ENCODE measurements at places on chromosomes 1 and 21.

GRCh38 chr1:159791461-159791860 lies 10.7 kb downstream of the DUSP23 start:
- no peak for DNase-seq

GRCh38 chr1:113903501-113904292 lies 902 bp downstream of the AP4B1 start:
- DNase-seq: no peak

- no peak for DNase-seq
Measured at GRCh38 chr1:19559641-19560040, 74.3 kb upstream of the CAPZB start.

GRCh38 chr1:232213928-232214327 lies 416.0 kb downstream of the SIPA1L2 start:
- DNase-seq: no peak

DNA sequence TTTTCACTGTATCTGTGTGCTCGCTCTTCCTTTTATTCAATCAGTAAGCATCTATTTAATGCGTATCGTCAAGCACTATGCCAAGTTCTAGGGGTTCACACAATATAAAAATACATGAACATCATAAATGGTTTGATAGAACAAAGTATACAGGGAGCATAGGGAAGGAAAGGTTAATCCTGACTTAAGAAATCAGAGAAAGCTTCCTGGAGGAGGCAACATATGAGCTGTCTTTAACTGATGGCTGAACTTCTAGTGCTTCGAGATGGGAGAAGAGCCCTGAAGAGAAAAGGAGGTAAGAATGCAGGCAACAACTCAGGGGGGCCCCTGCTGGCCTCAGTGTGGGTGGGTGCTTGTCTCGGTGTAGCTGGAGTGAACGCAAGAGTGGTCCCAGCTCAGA lies 63.6 kb upstream of the GALNT2 start:
- no peak for DNase-seq

GRCh38 chr1:99270646-99271045 lies 6.4 kb downstream of the PLPPR4 start:
- no peak for DNase-seq

- no peak for DNase-seq
Measured at GRCh38 chr1:41492341-41492848, 7.9 kb upstream of the EDN2 start.

DNA sequence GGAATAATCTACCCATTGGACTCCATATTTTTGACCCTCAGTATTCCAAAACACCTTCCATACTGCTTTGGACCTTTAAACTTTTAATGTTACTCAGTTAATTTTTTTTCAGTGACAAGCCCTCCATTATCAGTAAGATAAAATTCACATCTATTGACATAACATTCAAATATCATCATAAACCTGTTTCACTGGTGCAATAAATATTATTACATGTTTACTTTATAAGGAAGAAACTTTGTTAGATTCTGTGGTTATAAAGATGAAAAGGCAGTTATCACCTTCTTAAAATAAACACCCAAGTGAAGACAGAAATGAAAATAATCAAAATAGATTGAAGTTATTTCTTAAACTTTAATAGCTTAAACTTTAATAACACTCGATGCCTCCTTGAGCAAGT lies 758.5 kb upstream of the ADGRL2 start:
- no peak for DNase-seq

GRCh38 chr1:57222801-57223200 lies 201.1 kb downstream of the DAB1 start:
- no peak for DNase-seq

DNA sequence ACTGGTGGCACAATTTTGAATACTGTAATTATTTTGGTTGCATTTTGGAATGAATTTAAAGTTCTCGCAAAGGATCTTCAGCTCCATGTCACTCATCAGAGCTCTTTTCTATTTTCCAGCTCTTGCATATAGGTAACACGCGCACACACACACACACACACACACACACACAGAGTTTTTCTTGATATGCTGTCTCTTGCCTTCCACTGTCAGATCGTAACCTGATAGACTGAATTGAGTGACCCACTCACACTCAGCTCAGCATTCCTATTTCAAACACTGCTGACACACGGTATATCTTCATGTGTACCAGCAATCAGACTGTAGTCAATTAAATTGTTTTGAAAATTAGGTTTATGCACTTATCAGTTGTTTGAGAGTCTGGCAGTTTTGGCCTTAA lies 214.1 kb downstream of the PBX1 start:
- DNase-seq: no peak

- no peak for DNase-seq
Measured at GRCh38 chr1:111512132-111512889, 8.9 kb upstream of the ADORA3 start.

GRCh38 chr1:217105437-217105836 lies 382.2 kb upstream of the ESRRG start:
- DNase-seq: no peak

DNA sequence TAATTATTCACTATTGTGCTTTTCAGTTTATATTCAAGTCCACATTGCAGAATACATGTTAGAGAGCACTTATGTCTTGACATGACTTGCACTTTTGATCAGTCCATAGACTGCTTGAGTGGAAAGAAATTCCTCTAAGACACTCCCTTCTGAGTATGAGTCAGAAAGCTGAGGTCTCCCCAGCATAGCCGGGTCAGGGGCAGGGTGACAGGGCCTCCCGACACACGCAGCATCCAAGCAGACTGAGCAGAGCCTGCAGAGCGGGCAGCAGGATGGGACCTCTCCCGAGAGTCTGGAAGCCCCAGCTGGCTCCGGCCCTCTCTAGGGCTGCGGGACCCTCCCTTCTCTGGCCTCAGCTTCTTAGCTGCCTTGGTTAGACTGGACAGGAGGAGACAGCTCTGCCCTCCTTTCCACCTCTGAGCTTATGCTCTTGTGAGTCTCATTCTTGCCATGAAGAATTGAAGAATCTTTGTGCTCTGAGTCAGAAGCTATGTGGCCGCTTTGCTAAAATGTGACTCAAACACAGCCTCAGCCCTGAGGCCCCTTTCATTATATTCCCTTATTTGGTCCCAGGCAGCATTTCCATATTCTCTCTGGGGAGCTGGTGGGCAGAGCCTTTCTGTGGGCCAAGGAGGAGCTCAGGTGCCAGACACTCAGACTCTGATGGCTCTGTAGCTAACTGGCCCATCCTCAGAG lies 11.2 kb upstream of the CAPN2 start:
- DNase-seq: no peak

GRCh38 chr1:239125893-239126292 lies 260.5 kb upstream of the CHRM3 start:
- no peak for DNase-seq

- DNase-seq: no peak
Measured at GRCh38 chr1:204799630-204800029, 71.0 kb upstream of the NFASC start.

DNA sequence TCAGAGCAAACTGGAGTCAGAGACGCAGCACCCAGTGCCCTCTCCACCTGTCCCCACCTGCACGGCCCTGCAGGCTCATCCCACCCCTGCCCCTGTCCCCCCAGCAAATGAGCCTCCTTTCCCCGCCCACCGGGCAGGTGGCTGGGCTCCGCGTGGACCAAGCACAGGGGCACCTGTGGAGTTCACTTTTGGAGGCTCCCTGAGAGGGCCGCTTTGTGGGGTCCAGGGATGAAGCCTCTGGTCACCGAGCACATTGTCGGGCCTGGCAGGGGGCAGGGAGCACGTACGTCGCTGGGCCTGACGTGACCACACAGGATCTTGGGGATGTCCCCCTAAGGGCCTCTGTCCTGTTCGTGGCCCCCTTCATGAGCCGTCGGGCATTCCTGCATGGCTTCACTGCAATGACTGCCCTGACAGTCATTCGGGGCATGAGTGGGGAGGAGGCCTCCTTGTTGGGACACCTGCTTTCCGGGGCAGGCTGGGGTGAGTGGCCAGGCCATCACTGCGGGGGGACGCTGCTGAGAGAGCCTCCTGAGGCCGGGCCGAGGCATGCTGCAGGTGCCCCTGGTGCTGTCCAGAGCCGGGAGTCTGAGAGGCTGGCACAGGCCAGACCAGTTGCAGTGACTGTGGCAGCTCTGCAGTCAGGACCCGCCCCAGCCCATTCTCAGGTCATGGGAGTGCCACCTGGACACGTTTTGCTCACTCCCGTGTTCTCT lies 19.7 kb downstream of the SLX9 start:
- DNase-seq: no peak

GRCh38 chr1:39539252-39539790 lies 37.3 kb downstream of the PABPC4 start:
- peak; percentile 42 for DNase-seq

DNA sequence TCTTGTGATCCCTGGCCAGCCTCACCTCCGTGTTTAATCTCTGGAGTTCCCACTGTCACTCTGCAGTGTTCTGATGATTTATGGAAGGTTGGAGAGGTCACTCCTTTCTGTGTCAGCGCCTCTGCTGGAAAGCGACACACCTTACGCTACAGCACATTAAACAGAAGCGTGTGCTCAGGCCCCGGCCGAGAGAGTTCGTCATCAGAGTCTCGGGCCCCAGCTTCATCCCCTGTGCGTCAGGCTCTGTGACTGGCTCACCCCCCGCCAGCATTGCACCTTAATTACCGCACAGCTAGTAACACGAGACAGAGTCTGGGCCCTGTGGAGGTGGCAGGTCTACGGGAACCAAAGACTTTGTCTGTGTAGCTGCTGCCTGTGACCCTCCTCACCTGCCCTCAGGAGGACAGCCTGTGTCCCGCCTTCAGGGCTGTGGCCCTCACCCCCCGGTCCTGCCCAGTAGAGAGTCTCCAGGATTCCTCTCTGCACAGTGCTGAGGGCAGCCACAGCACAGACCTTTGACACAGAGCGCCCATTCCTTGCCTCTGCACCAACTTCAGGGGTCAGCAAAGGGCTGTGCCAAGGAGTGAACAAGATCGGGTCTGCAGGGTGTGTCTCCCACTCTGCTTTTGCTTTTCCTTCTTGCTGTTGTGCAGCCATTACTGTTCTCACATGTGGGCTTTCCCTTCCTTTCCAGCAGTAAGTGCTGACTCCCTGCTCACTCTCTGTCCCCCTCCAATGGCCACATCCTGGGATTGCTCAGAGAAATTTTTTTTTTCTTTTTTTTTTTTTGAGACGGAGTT lies 157.6 kb downstream of the PGBD5 start:
- peak; percentile 34 for DNase-seq

DNA sequence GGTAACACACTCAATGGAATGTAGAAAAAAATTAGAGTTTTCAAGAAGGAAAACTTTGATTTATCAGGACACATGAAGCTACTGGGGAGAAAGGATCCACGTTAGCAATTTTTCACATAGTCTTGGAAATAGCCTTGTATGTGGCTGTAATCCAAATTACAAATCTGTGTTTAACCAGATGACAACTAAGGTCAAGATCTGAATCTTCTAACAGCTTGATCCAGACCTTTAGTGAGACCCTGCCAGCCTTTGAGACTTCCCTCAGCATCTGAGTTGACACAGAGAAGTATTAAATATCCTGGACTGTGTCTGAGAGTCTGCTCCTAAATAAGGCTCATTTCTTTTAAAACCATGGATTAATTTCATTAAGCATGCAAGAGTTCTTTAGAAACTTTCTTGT lies 135.9 kb upstream of the KCNK2 start:
- DNase-seq: no peak

- DNase-seq: peak; percentile 33
Measured at GRCh38 chr1:25875154-25875855, at the start of gene PAQR7. PAQR7 (minus strand) TSS chr1:25875708; CDS start chr1:25863839, 11,869 bp downstream.

DNA sequence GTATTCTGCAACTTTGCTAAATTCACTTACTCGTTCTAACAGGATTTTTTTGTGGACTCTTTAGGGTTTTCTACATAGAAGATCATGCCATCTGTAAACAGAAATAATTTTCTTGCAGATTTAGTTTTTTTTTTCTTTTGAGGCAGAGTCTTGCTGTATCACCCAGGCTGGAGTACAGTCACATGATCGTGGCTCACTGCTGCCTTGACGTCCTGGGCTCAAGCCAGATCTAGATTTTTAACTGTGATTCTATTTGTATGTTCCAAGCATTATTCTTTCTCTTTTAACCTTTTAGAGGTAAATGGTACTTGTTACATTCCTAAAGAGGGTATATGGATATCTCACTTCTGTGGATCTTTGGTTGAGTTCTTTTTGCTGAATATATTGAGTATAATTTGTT lies 18.6 kb downstream of the FABP3 start:
- DNase-seq: no peak

- no peak for DNase-seq
Measured at GRCh38 chr1:202156590-202156989, 3.8 kb downstream of the PTPN7 start.

DNA sequence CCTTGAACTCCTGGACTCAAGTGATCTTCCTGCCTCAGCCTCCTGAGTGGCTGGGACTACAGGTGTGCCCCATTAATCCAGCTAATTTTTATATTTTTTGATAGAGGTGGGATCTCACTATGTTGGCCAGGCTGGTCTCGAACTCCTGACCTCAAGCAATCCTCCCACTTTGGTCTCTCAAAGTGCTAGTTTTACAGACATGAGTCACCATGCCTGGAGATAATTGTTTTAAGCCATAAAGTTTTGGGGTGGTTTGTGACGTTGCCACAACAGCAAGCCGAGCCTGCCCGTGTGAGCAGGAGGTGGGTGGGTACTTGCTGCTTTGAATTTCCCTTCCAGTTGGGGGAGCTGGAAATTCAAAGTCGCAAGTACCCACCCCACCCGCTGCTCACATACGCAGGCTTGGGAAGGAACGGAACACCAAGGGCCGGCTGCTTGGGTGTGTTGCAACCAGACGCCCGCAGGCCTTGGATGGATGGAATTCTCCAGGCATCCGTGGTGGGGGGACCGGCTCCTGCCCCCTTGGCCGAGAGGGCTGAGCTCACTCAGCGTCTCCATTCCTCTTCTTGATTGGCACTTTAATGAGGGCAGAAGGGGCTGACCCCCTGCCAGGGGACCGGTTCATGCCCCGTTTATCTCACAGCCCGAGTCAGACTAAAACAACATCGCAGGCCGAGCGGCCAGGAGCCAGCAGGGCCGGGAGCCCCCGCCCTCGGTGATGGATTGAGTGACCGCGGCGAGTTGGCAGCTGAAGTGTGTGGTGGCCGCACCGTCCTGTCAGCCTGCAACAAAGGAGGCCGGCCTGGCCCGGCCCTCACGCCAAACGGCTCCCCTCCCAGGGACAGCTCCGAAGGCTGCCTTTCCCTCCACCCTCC lies 78.1 kb downstream of the DHRS3 start:
- no peak for DNase-seq

GRCh38 chr1:96388421-96389310 lies 332.9 kb upstream of the PTBP2 start:
- no peak for DNase-seq

GRCh38 chr1:116704278-116704677 lies 36.7 kb upstream of the IGSF3 start:
- DNase-seq: no peak

GRCh38 chr1:200372095-200372884 lies 37.5 kb downstream of the ZNF281 start:
- DNase-seq: no peak

- DNase-seq: no peak
Measured at GRCh38 chr1:208010487-208011071, 99.7 kb upstream of the CD34 start.

- DNase-seq: no peak
Measured at GRCh38 chr21:16154951-16155635, 425.3 kb downstream of the USP25 start.

DNA sequence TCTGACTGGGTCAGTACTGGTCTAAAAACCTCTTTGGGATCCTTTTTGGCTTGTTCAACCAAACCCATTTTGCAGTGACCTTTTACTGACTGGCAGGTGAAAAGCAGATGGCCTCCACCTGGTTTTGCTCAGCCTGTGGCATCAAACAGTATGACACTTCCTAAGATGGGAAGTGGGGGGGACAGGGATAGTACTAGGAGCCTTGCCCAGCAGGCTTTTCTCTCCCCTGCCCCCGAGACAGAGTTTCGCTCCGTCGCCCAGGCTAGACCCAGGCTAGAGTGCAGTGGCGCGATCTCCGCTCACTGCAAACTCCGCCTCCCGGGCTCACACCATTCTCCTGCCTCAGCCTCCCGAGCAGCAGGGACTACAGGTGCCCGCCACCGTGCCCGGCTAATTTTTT lies 18.3 kb downstream of the INTS3 start:
- DNase-seq: no peak

Data from NCI-H345 (cell line).